ENCODE measurements at places on chromosomes 1 and 21.

GRCh38 chr1:247274605-247275256 is 18.9 kb downstream of the VN1R5 start:
- DNase-seq = no peak

GRCh38 chr1:3441880-3442279 is 12.6 kb upstream of the ARHGEF16 start:
- no peak for DNase-seq

GRCh38 chr21:35111321-35111930 is 62.3 kb upstream of the RUNX1 start:
- no peak for DNase-seq

- no peak for DNase-seq
Observed at GRCh38 chr1:56385314-56385713, 194.0 kb downstream of the PLPP3 start.

DNA sequence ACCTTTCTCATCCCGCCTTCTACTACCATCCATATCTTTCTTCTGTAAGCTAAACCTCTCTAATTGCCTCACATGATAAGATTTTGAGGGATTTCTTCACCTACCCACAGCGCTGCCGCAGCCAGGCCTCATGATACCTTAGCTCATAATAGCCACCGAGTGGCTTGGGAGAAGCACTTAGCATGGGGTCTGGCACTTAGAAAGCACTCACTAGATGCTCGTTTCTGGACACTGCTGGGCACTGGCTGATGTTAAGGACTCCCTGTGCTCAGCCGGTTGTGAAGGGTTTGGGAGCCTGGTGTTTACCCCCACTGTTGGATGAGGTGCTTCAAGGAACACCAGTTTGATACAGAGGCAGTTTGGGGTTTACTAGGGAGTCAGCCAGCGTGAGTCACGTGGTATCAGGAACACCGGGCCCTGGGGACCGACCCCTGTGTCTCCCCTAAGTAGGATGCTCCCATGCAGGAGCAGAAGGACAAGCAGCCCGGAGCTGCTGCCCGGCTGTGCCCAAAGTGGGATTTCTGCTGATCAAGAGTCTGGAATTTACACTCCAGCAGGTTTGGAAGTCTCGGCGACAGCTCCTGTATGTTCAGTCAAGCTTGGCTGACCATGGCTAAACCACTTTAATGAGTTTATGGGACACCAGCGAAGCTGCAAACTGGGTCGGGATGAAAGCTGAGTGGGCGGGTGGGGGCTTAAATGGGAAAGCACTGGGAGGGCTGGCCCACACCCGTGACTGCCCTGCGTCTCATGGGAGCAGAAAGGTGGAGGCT is 63.3 kb downstream of the GALNT2 start:
- no peak for DNase-seq

- DNase-seq = no peak
Observed at GRCh38 chr1:44170281-44170823, 28.9 kb upstream of the KLF18 start.

GRCh38 chr21:27769763-27770162 is 802.9 kb upstream of the ADAMTS5 start:
- DNase-seq = no peak

DNA sequence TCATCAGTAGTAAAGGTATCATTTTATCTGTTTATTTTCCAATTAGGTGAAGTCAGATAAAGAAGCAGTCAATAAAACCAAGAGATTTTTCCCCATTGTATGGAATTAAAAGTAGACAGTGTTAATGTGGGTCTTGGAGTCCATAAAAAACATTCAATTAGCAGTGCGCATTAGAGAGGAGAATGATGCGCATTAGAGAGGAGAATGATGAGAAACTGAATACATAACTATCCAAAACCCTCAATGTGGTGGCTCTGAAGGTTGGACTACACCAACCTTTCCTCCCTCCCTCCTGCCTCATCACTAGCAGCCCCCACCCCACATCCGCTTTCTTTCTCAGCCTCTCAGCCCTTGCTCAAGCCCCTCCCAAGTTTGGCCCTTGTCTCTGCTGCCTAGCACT is 99.5 kb downstream of the DAB1 start:
- no peak for DNase-seq

DNA sequence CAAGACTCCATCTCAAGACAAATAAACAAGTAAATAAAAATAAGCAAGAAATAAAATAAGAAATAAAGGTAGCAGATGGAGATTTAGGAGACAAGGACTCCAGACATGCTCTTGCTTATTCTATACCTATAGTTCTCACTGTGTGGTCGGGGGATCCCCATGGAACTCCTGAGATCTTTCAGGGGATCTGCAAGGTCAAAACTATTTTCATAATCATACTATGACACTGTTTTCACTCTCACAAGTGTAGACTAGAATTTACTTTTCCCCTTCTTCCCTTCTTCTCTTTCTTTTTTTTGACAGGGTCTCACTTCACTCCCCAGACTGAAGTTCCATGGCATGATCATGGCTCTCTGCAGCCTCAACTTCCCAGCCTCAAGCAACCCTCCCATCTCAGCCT is 29.8 kb upstream of the NLRP3 start:
- DNase-seq = no peak

- DNase-seq = no peak
Observed at GRCh38 chr21:26588446-26588845, 15.4 kb upstream of the CYYR1 start.
